ENCODE measurements at places on chromosomes 16 and 17. TPM values are rescaled to one million over a fixed set of nuclear protein-coding genes. Genes with fewer than 3 reads are reported as not detected.

KRT20 gene
- total RNA-seq: not detected

HS3ST4 gene
- total RNA-seq: not detected

TP53TG3 gene
- not detected for total RNA-seq

ALOX12B gene
- total RNA-seq: not detected

ARHGAP44 gene
- total RNA-seq: 0.28 TPM

ABCA9 gene
- 13.9 TPM for total RNA-seq

ZSCAN10 gene
- total RNA-seq: not detected

ZP2 gene
- total RNA-seq: not detected

TCAP gene
- 0.07 TPM for total RNA-seq

CCL17 gene
- not detected for total RNA-seq

MVP gene
- 433 TPM for total RNA-seq

RAB34 gene
- total RNA-seq: 41.7 TPM

TEKT5 gene
- not detected for total RNA-seq

NPIPB5 gene
- total RNA-seq: 61.2 TPM

SYT17 gene
- 0.49 TPM for total RNA-seq

TGFB1I1 gene
- total RNA-seq: 56.6 TPM

MPV17L gene
- 0.39 TPM for total RNA-seq

ATAD5 gene
- 5.3 TPM for total RNA-seq

GH2 gene
- not detected for total RNA-seq

PYDC1 gene
- not detected for total RNA-seq

TBC1D3K gene
- total RNA-seq: not detected

PTX4 gene
- total RNA-seq: not detected

SMIM5 gene
- total RNA-seq: 0.07 TPM

SNRNP25 gene
- 40.9 TPM for total RNA-seq

NAA60 gene
- 11.8 TPM for total RNA-seq

MT4 gene
- total RNA-seq: not detected

SULT1A4 gene
- 8.2 TPM for total RNA-seq

HSD17B2 gene
- total RNA-seq: 1.7 TPM

HES7 gene
- total RNA-seq: 0.40 TPM

INCA1 gene
- total RNA-seq: 0.13 TPM

TOX3 gene
- not detected for total RNA-seq

PDK2 gene
- total RNA-seq: 11.2 TPM

CRK gene
- total RNA-seq: 171 TPM

SPATA22 gene
- total RNA-seq: 0.07 TPM

UBTF gene
- 67.6 TPM for total RNA-seq

PRKCB gene
- not detected for total RNA-seq

PPP1R1B gene
- not detected for total RNA-seq
